ENCODE measurements at places on chromosomes 5 and 9.

- no peak for DNase-seq
Observed at GRCh38 chr5:112491257-112491656, 72.2 kb upstream of the EPB41L4A start.

- DNase-seq: no peak
Observed at GRCh38 chr9:89419978-89420394, 77.9 kb downstream of the SEMA4D start.

- no peak for DNase-seq
Observed at GRCh38 chr5:166285361-166285760, 2006.1 kb upstream of the WWC1 start.

DNA sequence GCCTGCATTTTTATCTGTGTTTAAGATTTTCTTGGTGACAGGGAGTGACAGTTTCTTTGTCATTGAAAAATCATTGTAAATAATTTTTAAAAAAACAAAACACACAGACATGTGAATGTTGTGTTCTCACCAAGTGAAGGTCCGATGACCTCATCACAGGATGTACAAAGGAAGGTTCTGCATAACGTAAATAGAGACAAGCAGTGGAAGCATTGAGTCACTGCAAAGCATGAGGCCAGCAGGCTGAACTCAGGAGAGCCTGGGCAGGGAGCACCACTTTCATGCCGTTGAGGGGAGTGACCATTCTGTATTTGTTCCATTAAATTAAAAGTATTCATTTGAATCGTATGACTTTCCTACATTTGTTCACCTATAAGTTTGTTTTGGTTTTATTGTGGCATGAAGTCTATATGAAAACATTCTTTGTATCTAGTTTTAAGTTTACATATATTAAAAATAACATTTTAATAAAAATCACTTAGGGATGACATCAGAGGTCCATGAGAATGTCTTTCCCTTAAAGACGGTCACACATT, 70.4 kb upstream of the TLE1 start:
- no peak for DNase-seq

GRCh38 chr5:76451031-76451701, 48.1 kb downstream of the IQGAP2 start:
- DNase-seq: no peak

DNA sequence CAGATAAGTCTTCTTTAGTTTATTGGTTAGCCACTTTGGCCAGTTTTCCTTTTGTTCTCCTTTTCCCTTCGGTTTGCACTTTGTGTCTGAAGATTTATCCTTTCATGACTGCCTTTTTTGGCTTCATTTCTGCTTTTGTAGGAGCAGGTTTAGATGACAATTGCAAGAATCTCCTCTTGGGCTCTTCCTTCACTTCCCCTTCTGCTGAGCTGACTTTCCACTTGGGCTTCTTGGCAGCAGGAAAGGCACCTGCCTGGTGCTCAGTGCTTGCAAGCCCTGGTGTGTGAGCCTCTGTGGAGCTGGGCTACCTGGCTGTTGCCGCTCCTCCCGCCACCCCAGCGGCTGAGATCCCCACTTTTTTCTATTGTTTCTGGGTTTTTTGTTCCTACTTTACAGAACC, 7.3 kb downstream of the CCDC112 start:
- no peak for DNase-seq

DNA sequence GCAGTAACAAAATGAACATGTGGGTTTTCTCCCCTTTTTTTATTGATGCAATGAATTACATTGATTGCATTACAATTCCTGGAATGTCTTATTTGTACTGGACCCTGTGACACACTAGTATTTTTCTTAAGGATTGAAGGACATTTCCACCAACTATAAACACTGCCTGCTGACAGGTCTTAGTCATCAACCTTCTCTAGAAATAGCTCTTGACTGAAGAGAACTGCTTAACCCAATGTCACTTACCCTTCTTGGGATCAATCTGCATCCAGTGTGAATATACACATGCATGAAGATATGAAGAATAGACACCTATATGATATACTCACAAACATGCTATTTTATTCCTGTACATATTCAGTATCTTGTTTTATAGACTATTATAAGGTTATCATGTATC, 130.6 kb downstream of the FBXO38 start:
- no peak for DNase-seq

DNA sequence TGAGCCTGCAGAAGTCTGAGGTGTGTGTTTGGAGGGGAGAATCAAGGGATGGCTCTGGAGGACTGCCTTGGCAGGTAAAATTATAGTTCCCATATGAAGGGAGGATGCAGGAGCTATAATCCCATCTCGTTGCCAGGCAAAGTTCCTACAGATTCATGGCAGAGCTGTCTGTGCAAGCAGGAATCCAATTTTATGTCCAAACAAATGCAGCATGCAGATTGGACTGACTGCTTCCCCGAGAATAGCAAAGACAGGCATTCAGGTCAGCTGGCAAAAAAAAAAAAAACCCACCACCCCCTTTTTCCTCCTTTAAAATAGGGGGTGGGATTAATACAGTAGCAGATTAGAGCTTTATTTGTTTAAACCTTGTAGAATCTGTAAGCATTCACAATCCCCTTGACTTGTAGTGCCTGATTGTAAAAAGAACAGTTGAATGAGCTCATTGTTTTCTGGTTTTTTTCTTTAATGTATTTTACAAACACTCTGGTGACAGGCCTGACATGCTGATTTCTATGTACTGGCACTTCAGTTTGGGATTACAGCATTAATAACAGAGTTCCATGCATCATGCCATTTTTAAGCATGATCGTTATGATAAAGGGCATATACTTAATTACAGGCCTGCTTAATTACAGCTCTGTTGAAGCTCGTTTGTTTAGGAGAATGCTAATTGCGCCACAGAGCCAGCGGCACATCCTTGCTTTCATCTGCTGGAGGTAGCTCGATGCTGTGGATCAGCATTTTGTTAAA, 141.4 kb upstream of the LMX1B start:
- DNase-seq: no peak

DNA sequence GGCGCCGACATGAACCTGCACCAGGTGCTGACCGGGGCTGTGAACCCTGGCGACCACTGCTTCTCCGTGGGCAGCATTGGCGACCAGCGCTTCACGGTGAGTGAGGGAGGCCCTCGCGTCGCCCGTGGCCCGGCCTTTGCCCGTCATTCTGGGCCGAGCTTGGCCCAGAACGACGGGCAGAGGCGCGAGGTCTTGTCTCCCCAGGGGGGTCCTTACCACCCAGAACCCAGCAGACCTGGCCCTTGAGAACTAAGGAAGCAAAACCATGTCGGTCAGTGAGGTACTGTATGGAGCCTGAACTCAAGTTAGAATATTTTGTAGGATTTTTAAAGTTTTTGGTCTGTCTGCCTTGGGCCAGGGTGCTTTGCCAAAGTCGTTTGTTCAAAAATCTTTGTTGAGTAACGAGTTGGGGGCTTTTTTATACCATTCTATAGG, 691 bp downstream of the DMXL1 start:
- no peak for DNase-seq

- DNase-seq: no peak
Observed at GRCh38 chr9:4929917-4930316, 55.2 kb upstream of the JAK2 start.

GRCh38 chr5:136230176-136230575, 37.2 kb upstream of the SMIM32 start:
- no peak for DNase-seq

DNA sequence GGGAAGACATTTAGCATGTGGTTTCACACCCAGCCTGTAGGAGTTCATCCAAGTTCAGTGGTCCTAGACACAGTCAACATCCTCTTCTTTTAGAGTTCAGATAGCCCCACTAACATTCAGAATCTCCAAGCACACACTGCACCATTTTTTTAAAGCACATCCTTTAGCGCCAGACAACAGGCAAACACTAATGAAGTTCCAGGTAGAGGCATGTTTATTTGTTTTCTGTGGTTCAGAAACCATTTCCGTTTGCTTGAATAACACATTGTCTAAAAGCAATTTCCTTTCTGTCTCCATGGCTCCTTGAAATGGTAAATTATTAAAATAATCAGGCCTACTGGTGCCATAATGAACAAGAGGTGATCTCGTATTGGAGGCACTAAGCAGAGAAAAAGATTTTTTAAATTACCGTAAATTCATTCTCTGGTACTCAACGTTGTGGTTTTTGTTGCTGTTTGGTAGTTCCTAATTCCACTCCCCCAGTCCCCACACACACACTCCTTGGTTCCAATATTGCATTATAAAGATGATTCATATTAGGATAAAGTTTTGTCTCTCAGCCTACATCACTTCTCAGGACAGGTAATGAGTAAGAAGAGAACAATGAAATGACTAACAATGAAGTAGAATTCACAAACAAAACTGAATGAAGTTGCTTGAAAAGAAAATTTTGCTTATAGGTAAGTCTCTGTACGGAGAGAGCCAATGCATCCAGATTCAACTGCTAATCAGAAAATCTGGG, 153.1 kb downstream of the PCSK1 start:
- no peak for DNase-seq

DNA sequence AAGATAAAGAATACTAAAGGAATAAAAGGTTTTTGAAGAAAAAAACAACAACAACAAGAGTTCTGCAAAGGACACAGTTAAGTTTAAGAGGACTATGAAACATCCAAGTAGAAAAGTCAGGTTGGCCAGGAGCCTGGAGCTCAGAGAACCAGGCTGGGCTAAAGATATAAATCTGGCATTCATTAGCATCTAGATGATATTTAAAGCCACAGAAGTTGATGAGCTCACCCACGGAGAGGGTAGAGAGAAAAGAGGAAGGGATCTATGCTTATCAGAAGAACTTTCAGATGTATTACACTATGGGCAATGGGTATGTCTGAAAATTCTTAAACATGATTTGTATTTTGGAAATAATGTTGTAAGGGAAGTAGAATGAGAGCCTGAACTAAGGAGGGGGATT, 9.9 kb downstream of the MIER3 start:
- no peak for DNase-seq

- DNase-seq: no peak
Observed at GRCh38 chr9:129609486-129610212, 11.3 kb downstream of the C9orf50 start.

DNA sequence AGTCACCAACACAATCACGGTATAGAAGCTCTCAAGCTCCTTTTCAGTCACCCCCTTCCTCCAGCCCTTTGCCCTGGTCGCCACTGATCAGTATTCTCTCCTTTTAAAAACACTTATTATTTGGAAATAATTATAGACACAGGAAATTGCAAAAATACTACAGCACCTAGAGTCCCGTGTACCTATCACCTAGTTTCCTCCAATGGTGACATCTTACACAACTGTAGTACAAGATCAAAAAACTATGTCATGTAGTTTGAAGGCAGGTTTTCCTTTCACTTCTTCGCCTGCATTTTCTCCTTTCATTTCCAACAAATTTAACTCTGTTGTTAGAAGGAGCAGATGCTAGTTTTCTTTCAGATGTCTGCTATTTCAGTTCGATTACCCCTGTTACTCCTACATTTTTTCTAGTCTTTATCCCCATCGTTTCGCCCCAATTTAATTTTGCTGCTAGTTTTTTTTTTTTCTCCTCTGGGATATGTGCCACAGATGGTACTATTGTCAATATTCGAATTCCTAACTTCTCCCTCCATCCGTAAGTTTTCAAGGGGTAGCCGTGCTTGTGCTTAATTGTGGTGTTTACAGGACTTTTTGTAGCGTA, 612 bp upstream of the ATG10 start:
- DNase-seq: no peak

DNA sequence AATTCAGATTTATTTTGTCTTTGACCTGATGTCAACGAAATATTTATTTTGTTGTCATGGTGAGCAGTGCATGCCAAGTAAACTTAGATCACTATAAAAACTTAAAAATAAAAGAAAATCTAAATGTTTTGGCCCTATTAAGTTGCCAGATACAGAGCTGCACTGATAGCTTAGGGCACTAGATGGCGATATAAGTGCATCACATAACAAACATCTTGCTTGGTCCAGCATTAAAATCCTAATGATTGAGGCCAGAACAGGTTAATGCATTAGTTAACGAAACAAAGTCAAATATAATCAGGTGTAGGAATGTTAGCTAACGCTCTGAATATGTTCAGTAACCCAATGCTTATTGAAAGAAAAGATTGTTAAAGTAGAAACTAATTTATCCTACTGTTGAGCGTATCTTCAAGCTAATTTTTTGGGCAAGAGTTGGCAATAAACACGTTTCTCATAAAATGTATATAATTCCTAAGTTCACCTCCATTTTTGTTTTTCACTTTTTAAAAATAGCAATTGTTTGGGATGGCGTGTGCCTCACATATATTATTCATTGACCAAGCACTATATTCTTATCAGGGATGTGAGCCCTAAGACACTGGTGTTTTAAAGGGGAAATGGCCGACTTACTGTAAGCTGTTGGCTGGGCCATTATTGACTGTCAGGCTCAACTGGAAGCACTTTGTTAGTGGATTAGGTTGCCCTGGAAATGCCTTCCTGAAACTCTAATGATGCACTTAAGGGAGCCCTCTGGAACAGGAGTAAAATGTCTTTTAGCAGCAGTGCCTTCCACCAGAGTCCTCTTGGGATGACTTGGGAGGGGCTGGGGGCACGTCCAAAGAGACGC, 33.3 kb downstream of the KCTD16 start:
- no peak for DNase-seq

- DNase-seq: no peak
Observed at GRCh38 chr9:118183576-118183975, 479.4 kb downstream of the TLR4 start.

DNA sequence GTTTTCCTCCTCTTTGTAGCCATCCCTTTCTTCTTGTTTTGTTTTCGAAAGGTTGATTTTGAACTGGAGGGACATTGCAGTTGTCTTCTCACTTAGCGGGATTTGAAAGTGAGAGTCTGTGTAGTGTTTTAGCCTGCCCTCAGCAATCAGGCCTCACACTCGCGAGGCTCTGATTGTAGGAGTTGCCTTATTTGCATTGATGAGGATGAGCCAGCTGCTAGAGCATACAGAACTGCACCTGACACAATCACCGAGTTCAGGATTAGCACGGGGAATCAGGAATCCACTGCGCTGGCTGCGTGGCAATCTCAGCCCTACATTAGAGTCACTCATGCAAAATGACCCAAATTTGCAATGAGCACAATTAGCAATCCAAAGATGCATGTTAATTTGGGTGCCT, 122.5 kb upstream of the TMEM161B start:
- DNase-seq: no peak

DNA sequence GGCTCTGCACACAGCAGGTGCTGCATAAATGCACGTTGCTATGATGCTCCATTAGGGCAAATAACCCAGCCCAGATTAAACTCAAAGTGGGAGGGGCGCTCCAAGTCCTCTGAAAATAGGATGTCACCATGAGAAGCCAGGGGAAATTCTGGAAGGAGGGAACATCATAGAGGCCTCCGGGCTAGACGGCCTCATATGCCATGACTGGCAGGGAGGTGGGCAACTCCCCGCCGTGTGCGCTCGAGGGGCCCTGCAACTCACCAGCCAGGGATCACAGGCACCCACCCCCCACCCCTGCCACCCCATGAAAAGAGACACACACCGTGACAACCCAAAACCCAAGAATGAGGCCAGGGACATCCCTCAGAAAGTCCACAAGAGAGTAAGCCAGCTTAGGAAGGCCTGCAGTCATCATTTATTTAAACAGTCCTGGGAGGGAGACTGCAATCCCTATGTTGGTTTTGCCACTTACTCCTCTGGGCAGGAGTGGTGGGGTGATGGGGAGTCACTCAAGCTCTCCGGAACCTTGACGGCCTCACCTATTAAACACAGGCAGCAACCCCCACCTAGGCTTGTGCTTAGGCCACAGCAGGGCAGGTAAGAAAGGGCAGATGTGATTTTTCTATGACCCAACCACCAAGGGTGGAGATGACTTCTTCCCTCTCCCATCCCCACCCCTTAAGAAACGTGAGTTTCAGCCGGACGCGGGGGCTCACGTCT, 4.0 kb downstream of the VAV2 start:
- DNase-seq: no peak
